ENCODE measurements at places on chromosomes 7 and 10.
A peak's percentile ranks its signal among the peaks of the same experiment; 100 is the strongest.

DNA sequence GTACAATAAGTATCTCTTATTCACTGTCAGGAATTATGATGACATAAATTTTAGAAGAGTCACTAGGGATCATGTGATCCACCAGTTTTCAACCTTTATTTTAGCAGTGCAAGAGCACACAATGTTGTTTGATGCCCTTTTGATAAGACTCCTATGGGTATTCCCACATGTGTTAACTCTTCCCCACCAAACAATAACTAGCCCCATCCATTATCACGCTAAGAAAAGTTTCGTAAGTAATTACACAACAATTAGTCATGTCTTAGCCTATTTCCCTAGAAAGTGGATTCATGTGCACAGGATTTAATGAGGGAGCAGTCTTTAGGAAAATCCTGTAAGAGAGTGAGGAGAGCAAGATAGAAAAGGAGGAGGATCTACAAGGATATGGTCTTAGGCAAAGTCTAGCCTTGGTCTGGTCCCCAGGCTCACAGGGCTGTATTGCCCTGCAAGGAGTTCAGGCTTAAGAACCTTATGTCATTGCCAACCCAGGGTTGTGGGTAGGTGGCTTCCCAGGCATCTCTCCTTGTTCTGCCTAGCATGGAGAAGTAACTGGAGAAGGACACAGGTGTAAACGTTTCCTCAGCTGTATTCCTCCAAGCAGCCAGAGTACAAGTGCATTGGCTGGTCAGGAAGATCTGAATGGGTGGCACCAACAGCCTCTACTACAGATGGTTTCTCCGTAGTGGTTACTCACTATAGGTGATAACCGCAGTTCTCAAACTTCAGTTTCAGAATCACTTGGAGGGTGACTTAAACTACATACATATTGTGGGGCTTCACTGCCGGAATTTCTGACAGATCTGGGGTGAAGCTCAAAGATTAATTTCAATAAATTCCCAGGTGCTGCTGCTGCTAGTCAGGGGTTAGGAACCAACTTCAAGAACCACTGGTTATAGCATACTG is 574.5 kb downstream of the SUGCT start:
- peak; percentile 65 for DNase-seq

- peak; percentile 83 for DNase-seq
These were observed 11.0 kb downstream of the MPP7 start for GRCh38 chr10:28291881-28292297.

DNA sequence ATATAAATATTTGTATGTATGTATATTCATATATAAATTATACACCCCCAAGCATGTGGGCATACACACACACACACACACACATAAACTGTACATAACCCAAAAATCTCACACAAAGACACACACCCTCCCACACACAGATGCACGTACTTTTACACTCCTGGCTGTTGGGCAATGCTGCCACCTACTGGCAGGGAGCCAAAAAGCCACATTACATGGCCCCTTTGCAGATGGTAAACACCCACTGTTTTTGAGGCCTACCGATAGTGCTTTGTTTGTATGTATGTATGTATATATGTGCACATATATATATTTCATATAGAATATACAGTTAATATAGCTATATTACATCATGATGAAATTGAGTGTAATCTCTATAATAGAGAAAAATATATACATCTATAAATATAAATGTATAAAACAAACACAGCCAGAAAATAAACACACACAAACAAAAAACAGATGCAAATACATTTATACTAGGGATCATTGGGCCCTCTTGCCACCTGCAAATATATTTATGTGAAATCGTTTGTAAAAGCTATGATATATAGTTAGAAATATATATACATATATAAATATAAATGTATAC is 120.1 kb upstream of the ACBD5 start:
- DNase-seq = peak; percentile 82

- DNase-seq = no peak
These were observed 181.1 kb downstream of the ST7 start for GRCh38 chr7:117134411-117134810.

DNA sequence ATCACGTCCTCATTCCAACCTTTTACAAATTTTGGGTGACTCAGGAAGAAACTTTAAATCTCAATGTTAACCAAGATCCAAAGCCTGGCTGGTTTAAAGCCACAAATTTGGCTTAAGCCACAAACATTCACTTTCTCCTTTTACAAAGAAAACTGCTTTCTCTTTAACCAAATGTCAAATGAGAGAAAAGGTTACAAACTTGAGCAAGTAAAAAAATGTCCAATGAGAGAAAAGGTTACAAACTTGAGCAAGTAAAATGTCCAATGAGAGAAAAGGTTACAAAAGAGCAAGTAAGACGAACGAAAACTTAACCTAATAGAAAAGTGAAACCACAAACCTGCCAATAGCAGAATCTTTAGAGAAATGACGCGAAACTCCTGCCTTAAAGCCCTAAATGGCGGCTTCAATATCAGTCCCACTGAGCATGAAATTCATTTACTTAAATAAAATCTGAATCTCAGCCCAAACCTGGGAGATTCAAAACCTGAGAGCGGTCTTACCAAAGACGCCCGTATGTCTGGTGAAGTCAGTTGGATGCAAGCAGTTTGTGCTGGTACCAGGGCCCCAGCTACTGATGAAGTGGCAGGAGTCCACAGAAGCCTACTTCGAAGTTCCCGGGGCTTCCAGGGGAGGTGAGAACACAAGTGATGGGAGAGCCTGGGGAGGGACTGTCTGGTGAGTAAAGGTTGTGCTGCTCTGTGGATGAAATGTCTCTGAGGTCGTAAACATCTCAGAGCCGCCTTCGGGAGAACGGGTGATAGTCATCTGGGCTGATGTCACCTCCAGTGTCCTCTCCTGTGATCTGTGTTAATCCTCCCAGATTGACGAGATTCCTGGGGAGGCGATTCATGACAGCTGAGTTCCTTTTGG is 74.6 kb downstream of the PAXIP1 start:
- DNase-seq = peak; percentile 97

Data from cardiac fibroblast (primary cell).